ENCODE measurements at places on chromosomes 1 and 21.

DNA sequence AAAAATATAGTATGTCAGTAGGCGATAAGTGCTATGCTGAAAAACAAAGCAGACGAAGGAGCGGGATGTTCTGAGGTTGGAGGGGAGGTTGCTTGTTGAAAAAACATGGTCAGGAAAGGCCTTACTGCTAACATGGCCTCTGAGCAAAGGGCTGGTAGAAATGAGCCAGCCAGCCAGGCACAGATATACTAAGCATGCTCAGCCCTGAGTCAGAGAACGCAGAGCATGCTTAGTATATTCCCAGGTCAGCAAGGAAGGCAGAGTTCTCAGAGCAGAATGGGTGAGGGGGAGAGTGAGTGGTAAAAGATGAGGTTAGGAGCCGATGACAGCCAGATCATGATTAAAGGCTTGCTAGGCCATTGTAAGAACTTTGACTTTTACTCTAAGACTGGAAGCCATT is 36.7 kb downstream of the ZBTB40 start:
- no peak for DNase-seq

DNA sequence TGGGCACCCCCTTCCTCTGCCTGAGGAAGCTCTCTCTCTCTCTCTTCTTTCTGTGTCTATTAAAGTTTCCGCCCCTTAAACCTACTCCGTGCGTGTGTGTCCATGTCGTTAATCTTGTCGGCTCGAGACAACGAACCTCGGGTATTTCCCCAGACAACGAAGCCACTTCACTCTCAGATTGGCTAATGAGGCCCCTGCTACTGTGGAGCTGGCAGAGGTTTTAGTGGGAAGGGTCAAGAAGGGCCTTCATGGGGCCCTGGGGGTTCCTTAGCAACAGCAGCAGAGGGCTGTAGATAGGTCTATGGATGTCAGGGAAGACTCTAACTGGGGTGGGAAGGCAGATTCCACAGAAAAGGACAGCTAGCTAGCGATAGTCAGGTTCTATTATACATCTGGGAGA is 239.8 kb upstream of the RAB4A start:
- no peak for DNase-seq

- peak; percentile 51 for DNase-seq
Observed at GRCh38 chr21:35940074-35940927, 120.0 kb downstream of the SETD4 start.

GRCh38 chr1:56799605-56800400 is 19.4 kb downstream of the FYB2 start:
- DNase-seq: no peak

- no peak for DNase-seq
Observed at GRCh38 chr1:168469690-168470089, 74.1 kb downstream of the XCL2 start.

DNA sequence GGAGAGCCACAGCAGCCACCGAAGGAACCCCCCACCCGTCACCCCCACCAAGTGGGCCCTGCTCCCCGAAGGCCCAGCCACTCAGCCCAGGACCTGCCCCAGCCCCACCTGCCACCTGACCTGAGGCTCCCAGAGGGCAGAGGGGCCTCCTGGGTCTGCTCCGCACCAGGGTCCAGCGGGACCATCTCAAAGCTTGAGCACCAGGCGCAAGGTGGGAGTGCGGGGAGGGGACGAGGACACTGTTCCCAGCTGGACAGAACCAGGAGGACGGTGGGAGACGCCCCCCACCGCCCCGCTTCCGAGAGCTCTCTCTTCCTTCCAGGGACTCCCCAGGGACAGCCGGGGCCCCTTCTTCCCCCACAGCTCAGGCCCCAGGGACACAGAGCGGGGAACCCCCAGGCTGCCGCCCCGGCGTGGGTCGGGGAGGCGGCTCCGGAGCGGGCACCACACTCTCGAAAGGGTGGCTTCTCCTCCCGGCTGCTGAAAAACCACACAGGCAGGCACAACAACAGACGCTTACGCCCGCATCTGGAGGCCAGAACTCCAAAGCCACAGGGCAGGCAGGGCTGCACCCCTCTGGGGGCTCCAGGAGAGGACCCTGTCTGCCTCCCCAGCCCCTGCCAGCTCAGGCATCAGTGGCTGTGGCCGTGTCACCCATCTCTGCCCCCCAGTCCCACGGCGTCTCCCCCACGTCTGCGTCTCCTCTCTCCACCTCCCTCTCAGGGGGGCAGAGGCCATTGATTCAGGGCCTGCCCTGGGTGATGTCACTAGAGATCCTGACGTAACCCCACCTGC is 1.9 kb upstream of the TTLL10 start:
- no peak for DNase-seq

- DNase-seq: no peak
Observed at GRCh38 chr1:203114202-203114601, 13.3 kb upstream of the ADORA1 start.

- no peak for DNase-seq
Observed at GRCh38 chr1:98373056-98373455, 288.5 kb upstream of the SNX7 start.

GRCh38 chr21:40047993-40048730 is 180.9 kb downstream of the PCP4 start:
- no peak for DNase-seq

DNA sequence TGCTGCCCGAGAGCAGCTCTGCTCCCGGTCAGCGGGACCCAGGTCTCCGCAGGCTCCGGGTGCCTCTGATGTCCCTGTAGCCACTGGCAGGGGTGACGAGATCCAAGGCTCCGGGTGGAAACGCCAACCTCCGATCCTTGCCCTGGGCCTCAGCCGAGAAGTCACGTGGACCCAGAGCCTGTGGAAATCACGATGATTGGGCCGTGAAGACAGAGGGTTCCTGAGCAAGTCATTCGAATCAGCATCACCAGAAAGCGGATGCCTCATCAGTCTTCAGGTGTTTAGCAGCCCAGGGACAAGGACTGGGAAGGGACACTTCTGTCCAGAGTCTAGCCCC is 12.5 kb downstream of the LRRC3 start:
- DNase-seq: no peak

DNA sequence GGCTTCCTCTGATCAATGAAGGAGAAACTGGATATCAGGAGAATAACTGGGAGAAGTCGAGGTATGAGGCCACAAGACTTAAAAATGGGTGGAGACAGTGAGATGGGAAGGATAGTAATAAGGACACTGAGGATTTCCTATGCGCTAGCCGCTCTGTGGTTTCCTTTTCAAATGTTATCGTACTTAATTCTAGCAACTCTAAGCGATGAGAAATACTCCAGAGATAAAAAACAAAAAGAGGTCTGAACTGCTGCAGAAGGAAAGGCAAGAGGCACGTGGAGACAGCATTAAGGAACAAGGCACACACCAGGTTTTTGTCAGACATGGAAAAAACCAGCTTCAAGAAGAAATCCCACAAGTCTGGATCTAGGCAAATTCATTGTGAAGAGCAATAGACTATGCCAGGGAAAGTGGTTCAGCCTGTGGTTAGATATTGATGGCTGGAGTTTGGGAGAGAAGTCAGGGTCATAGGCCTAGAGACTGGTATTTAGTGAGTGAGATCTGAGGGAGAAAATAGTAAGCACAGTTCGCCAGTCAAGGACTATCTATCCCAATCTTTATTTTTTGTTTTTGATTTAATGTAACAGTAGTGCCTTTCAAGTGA is 5.3 kb downstream of the CLCA2 start:
- no peak for DNase-seq

- DNase-seq: no peak
Observed at GRCh38 chr1:188224263-188224662, 1395.5 kb downstream of the PLA2G4A start.

- DNase-seq: no peak
Observed at GRCh38 chr1:224289396-224289795, 40.6 kb downstream of the NVL start.

DNA sequence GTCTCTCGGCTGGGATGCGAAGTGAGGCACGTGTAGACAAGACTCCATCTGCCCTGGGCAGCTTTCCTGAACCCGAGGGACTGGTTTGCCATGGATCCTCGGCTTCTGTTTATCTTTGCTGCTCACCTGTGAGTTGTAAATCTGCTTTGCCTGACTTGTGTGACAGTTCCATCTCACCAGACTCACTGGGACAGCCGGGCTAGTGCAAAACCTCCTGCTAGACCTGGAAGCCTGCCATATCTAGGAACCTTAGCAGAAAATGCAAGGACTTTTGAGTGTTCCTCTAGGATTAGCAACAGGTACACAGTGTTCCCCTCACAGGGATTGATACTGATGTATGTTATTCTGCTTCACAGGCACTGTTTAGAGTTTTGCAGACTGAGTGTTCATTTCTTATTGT is 218.6 kb downstream of the URB2 start:
- no peak for DNase-seq

- DNase-seq: no peak
Observed at GRCh38 chr1:47252795-47253194, 20.8 kb upstream of the TAL1 start.

- DNase-seq: no peak
Observed at GRCh38 chr1:18539171-18539570, 58.4 kb downstream of the KLHDC7A start.

- no peak for DNase-seq
Observed at GRCh38 chr1:94819238-94819944, 766 bp upstream of the SLC44A3 start.

DNA sequence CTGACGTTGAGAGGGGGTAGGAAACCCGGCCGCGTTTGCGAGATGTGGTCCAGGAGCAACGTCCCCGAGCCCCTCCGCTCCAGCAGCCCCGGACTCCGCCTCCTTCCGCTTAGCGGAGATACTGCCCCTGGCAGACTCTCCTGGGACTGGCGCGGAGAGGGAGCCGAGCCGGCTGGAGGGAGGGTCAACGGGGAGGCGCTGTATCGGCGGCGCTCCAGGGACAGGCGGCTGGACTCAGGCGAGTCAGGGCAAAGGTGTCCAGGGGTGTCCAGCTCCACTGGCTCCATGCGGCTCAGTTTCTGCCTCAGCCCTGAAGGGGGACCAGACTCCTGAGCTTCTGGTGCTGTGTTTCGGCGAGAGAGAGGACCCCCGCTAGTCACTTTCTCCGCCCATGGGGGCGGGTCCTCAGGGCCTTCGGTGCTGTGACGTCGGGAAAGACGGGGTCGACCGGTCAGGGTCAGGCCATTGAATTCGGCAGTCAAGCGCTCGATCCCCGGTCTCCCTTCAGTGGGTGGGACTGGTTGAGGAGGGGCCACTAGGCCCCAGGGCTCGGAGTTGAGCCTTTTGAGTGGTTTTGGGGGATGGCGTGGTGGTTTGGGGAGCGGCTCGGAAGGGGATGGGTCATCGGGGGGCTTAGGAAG is 2.8 kb upstream of the LIX1L start:
- peak; percentile 82 for DNase-seq

DNA sequence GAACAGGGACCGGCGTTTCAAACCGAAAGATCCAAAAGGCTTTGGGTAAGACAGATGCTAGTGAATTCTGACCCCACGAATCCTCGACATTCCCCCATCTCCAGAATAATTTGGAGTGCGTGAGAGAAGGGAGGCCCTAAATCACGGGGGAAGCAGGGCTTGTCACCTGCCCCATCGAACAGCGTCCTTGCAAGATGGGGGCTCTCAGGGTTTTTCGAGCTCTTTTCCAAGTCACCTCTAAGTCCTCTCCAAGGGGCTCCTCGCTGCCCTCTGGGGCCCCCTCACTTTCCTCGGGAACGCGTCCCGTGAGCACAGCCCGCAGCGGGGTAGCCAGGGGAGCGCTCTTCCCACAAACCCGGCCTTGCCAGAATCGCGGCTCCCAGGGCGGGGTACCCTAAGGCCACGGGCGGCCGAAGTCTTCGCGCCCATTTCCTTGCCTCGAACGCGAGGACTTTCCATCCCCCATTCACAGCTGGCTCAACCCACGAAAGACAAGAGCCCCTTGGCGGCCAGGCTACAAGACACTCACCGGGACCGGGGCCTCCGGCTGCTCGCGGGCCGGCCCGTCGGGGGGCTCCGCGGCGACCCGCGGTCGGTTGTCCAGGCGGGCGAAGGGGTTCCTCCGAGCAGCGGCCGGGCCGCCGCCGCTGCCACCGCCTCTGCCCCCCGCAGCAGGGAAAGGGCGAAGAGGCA is 546 bp downstream of the DONSON start:
- peak; percentile 31 for DNase-seq

DNA sequence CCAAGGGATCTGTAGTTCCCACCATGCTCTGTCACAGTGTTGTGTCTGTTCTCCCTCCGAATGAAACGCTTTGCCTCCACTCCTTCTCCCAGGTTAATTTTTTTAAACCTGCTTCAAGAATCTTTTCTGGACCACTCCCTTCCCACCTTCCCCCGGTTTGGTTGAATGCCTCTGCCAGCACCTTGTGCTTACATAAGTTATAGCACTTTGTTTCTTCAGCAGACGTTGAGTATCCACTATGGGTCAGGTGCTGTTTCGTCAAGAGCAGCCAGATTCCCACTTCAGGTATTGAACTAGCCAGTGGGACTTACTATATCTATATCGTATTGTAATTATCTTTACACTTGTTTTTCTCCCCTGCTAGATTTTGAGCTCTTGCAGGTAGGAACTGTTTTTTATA is 27.6 kb downstream of the TTF2 start:
- DNase-seq: no peak

DNA sequence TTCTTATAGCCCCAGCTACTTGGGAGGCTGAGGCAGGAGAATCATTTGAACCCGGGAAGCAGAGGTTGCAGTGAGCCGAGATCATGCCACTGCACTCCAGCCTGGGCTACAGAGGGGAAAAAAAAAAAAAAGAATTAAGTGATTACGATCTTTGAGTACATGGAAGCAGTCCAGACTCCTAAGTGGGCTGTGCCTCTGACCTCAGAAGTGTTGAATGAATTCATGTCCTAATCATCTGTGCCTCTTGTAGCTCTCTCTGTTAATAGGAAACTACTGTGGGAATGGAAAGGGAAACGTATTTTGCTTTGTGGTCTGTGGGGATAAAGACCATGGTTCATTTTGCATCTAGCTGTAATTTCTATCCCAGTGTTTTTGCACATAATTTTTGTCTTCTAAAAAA is 8.4 kb upstream of the IVNS1ABP start:
- DNase-seq: no peak

DNA sequence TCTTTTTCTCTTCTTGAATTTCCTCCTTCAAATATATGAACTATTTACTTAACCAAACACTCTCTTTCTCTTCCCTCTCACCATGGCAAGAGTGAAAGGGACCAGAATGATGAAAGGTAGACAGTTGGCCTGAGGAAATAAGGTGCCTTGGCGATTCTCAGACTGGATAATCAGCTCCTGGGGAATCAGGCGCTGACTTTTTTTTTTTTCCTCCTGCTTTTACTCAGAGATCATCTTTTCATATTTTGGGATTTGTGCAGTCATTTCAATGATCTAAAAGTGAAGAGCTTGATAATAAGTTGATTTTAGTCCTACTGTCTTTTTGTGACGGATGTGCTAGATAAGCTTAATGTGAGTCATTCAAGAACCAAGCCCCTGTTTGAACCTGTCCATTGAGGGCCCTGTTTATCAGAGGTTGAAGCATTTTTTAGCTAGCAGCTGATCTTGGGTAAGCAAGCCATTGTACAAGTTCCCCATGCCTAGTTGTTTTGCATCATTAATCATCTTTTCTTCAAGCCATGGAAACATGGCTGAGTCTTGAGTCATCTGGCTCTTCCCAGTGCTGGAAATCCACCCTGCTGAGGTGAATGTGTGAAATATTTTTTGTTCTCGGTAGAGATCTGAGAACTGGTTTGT is 40.8 kb downstream of the ITSN1 start:
- DNase-seq: no peak

- no peak for DNase-seq
Observed at GRCh38 chr1:29756085-29756484, 519.8 kb downstream of the PTPRU start.
